Right cardiac atrium (tissue), 5 donors: ENCODE measurements at places on chromosomes 16 and 17. TPM values are rescaled to one million over a fixed set of nuclear protein-coding genes. Genes with fewer than 3 reads are reported as not detected.
A peak's percentile ranks its signal among the peaks of the same experiment; 100 is the strongest.

NAGPA gene
- 7.6 TPM for total RNA-seq

GRCh38 chr16:29736112-29736511 is 9.7 kb downstream of the C16orf54 start:
- no peak for DNase-seq

GRCh38 chr17:78979780-78980623 is at the start of gene LGALS3BP:
Gene LGALS3BP (minus strand): TSS chr17:78979923. CDS start chr17:78977191, 2,732 bp downstream.
- DNase-seq = peak; percentile 81

GRCh38 chr16:62035115-62036092 is 834 bp downstream of the CDH8 start:
- no peak for DNase-seq

DNA sequence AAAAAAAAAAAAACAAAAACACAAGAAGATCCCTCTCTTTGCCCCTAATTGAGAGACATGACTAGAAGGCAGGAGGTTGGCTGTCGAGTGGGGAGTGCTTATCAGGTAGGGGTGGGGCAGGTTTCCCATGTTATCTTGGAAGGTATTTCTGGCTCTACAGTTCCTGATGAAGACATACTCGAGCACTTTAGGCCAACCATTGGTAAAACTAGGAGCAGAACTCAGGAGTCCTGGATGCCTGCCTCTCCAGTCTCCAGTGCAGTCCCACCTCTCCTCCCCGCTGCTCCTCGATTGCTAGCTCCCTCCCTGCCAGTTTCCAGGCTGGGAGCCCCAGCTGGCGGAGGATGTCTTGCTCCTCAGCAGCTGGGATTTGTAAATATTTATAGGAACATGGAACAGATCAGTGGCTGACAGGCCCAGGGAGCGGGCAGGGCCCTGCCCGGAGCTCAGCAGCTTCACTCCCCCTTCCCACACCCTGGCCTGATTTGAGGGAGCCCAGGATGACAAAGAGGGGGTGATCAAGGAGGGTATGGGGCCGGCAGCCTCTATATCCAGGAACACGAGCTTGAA is 11.4 kb upstream of the C1QL1 start:
- no peak for DNase-seq

DNA sequence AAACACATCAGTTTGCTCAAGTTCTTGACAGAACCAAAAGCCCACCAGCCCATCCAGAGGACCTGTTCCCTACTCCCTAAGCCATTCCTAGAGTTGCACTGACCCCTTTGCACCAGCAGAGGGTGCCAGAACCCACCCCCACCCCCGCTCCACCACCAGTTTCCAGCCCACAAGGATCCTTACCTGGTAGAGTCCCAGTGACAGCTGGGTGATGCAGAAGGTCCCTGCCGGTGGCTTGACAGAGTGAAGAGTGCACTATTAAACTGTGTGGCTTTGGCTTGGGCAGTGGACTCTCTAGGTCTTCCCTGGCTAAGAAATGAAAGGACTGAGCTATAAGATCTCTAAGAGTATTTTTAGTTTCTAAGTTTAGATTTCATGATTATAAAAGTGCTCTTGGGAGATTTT is 73.3 kb upstream of the MTMR4 start:
- DNase-seq = peak; percentile 31

- no peak for DNase-seq
These were observed 122.7 kb upstream of the ZFHX3 start for GRCh38 chr16:73170612-73171038.
